Posterior cingulate gyrus (tissue), 11 donors: ENCODE measurements at places on chromosomes 4 and X.

GRCh38 chr4:114249561-114249960, 270.1 kb upstream of the ARSJ start:
- no peak for DNase-seq

- peak; percentile 5 for DNase-seq
Measured at GRCh38 chrX:316351-317325, 2.0 kb downstream of the GTPBP6 start.

- DNase-seq = no peak
Measured at GRCh38 chr4:6660430-6660829, 19.9 kb downstream of the MRFAP1 start.

DNA sequence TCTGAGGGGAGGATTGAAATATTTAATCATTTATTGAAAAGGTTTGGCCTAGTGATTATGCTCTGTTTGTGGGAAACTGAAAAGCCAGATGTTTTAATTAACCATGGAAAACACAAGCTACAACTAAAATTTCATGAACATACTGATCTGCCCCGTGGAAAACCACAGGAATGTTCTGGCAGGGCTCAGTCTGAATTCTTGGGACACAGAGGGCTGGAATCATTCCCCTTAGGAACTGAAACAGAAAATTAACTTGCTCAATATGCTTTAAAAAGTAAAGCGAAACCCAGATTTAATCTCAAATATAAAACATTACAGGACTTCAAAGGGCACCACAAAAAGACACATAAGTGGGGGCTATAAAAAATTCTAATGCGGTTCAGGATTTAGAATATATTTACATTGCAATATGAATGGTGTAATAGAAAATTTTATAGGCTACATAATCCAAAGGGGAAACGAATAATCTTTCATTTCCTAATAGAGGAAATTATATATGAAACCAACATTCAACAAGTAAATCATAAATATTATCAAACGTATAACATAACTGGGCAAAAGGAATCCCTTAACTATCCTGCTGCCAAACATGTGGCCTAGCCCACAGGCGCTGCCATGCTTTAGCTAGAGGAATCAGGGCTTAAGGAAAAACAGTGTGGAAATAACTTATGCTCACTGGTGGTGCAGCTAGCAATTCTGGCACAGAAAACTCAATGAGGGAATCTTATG, 70.9 kb downstream of the APBB2 start:
- DNase-seq = no peak

GRCh38 chr4:1603413-1604135, 80.5 kb downstream of the FAM53A start:
- DNase-seq = peak; percentile 59

- DNase-seq = no peak
Measured at GRCh38 chrX:38513112-38513742, 48.1 kb upstream of the TSPAN7 start.

DNA sequence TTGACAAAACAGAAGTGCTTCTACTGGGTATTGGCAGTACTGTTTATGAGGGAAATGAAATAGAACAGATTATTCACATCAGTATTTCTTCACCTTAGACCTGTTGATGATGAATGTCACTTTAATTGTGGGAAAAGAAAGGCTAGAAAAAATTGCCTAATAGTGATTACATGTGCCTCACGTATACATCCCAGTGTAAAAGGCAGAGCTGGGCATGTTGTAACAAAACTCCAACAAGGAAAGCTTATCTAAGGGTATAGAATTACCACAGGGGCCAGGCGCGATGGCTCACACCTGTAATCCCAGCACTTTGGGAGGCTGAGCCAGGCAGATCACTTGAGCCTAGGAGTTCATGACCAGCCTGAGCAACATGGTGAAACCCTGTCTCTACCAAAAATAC, 4.2 kb downstream of the PGM2 start:
- no peak for DNase-seq

GRCh38 chr4:96103086-96103485, 263.2 kb downstream of the PDHA2 start:
- DNase-seq = no peak

DNA sequence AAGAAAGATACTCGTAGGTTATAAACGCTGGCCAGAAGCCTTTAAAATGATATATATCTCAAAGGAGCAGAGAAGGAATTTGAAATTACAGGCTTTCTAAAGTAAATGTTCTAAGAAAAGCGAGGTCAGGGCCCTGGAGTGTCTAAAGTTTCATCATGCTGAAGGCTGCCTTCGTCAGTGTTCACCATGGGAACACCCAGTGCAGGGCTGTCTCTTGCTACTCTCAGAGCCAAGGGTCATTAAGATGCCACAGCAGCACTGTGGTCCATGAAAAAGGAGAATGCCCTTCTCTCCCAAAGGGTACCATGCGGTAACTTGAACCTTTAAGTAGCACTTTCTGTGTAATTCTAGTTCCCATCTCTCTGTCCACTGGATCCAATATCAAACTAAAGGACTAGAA, 174.5 kb upstream of the NWD2 start:
- DNase-seq = no peak

- DNase-seq = no peak
Measured at GRCh38 chrX:119374736-119375135, 24.4 kb upstream of the SLC25A43 start.

- no peak for DNase-seq
Measured at GRCh38 chrX:133175605-133176004, 42.5 kb downstream of the TFDP3 start.

DNA sequence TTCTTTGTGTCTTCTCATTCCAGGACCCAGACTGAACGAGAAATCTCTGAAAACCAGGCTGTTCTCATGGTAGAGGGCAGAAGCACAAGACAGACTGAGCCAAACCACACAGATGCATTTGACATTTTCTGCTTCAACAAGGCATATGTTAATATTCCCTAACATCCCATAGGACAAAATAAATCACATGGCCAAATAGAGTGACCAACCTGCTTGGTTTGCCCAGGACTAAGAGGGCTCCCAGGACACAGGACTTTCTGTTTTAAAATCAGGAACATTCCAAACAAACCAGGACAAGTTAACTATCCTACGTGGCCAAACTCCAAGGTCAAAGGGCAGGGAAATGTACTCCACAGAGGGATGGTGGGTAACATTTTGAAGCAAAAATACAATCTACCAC, 11.7 kb downstream of the CTPS2 start:
- no peak for DNase-seq

DNA sequence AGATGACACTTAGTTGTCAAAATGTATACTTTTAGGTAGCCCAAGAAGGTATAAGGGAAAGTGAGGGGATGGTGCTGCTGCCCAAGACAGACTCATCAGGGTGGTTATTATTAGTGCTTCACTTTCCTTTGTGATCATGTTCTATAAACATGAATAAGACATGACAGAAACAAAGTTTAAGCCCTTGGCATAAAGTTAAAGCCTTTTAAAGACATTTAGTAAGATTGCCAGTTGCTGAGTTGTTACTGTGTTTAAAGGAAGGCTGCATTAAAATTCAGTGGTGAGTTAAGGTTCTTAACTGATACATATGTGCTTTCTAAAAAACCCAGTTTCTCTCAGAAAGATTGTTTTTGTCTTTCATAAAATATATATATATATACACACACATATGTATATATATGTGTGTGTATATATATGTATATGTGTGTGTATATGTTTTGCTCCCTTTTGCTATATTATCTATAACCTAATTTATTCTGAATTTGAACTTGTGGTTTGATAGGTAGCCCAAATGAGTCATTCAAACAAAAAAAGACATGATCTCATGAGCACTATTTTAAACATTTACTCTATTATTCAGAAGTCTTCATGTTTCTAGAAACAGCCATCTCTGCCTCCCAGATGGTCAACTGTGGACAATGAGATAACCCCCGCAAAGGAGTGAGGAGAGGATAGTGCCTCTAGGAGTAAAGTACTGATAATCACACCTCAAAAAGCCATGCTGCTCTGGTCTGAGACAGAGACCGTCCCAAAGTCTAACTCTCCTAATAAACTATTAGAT, 98.1 kb upstream of the OTUD4 start:
- no peak for DNase-seq

DNA sequence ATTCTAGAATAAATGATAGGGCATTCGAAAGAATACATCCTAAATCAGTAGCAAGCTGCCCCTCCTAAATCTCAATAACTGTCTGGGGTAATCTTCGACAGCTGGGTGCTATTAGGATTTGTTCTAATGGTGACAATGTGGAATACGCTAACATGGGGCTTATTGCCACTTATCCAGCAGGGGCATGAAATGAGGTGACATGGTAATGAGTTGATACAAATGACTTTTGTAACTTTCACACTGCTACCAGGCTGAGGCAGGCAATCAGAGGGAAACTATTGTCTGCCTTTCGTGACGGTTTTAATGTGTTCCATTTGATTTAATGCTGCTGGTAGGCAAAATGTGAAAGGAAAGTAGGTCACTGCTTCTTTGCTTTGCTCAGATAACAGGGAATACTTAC, 1047.4 kb upstream of the PABPC4L start:
- DNase-seq = no peak

- no peak for DNase-seq
Measured at GRCh38 chr4:71380788-71381187, 42.0 kb downstream of the SLC4A4 start.

- DNase-seq = no peak
Measured at GRCh38 chr4:114642173-114642780, 43.7 kb downstream of the UGT8 start.

GRCh38 chr4:163562496-163562895, 68.0 kb downstream of the TMA16 start:
- no peak for DNase-seq

GRCh38 chr4:138113819-138114400, 128.2 kb downstream of the SLC7A11 start:
- no peak for DNase-seq

DNA sequence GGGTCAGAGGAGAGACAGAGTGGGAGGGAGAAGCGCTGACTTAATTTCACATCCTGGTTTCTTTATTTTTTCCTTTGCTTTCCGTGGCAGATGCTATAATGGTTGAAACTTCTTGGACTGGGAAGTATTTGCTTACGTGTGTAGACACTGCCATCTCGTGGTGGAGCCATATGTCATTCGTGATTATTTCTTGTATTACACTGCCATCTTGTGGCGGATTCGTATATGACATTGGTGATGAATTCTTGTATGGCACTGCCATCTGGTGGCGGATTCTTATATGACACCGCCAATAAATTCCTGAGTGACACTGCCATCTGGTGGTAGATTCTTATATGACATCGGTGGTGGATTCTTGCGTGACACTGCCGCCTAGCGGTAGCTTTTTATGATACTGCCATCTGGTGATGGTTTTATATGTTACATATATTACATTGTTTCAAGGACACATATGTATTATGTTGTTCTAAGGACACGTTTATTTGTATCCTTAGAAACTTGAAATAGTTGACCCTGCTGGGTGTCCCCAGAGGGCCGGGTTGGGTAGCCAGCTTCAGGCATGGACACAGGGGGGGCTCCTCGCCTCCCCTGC, 37.3 kb upstream of the CLCN4 start:
- DNase-seq = peak; percentile 48

GRCh38 chr4:18440527-18441202, 419.1 kb upstream of the LCORL start:
- DNase-seq = no peak

DNA sequence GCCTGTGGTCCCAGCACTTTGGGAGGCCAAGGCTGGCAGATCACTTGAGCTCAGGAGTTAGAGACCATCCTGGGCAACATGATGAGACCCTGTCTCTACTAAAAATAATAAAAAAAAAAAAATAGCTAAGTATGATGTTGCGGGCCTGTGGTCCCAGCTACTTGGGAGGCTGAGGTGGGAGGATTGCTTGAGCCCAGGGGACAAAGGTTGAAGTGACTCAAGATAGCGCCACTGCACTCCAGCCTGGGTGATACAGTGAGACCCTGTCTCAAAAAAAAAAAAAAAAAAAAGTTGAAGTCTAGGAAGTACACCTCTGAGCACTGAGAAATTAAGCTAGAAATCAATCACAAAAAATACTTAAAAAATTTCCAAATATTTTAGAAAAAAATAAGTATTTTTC, 86.5 kb downstream of the FRAS1 start:
- DNase-seq = no peak

GRCh38 chr4:6044805-6045204, 26.6 kb upstream of the C4orf50 start:
- DNase-seq = no peak

DNA sequence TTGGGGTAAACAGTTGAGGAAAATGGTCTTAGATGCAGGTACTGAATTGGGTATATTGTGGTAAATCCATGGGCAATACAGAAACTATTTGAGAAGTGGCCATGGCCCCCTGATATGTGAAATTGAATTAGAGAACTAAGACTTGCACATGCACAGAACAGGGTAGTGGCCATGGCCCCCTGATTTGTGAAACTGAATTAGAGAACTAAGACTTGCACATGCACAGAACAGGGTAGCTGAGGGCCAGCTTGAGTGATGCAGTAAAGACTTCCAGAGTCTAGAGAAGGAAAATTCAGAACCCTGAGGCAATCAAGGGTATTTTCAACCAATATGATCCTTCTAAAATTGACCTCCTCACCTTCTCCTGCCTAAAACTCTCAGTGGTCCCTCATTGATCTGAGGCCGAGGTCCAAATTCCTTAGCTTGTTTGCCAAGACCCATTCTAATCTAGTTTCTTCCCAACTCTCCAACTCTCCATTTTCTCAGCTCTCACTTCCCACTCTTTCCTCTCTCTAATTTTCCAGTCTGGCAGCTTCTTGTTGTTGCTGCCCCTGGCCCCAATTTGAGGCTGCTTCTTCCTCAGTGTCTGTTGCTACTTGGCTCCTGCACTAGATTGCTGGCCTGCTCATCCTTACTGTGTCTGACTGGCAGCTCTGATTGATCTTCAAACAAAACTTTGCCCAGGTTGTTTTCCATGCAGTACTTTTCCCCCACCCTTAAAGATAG, 72.4 kb downstream of the FRAS1 start:
- no peak for DNase-seq

GRCh38 chr4:155529272-155529671, 137.4 kb upstream of the GUCY1A1 start:
- DNase-seq = no peak

GRCh38 chr4:67327245-67328017, 217.9 kb downstream of the CENPC start:
- peak; percentile 24 for DNase-seq

- DNase-seq = no peak
Measured at GRCh38 chrX:147890756-147891155, 21.0 kb upstream of the FMR1 start.

- DNase-seq = no peak
Measured at GRCh38 chr4:183448436-183448835, 4.0 kb downstream of the CDKN2AIP start.

DNA sequence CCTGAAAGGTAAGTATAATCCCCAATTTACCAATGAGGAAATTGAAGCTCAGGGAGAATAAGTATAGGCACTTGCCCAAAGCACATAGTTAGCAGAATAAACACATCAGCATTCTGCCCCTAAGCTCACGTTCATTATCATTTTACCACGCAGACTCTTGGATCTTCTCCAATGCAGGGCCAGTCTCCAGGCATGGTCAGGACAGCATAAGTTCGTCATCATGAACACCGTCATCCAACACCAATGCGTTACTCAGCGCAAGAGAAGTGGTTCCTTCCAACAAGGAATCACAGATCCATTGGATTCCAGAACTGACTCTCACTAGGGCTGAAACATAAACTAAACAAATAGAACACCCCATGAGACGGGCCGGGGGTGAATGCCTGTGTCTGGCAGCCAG, 86.5 kb upstream of the GPM6B start:
- no peak for DNase-seq
